T-helper 22 cell (primary cell): ENCODE measurements at places on chromosomes 4 and X.

DNA sequence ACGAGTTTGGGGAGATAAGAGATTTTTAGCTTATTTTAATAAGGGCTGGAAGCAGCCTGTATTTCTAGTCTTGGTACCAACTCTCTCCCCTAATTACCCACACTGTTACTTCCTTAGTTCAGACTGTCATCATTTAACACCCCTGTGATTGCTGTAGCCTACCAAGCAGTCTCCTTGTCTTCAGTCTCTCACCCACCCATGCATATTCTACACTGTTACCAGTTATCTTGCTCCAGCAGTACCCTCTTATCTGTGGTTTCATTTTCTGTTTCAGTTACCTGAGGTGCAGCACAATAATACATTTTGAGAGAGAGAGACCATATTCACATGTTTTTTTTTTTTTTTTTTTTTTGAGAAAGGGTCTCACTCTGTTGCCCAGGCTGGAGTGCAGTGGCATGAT is 80.2 kb downstream of the DIAPH2 start:
- no peak for DNase-seq

GRCh38 chrX:134013524-134013923 is 28.1 kb upstream of the GPC3 start:
- DNase-seq, result no peak

- no peak for DNase-seq
Observed at GRCh38 chr4:185637163-185637875, 102.0 kb upstream of the PDLIM3 start.

DNA sequence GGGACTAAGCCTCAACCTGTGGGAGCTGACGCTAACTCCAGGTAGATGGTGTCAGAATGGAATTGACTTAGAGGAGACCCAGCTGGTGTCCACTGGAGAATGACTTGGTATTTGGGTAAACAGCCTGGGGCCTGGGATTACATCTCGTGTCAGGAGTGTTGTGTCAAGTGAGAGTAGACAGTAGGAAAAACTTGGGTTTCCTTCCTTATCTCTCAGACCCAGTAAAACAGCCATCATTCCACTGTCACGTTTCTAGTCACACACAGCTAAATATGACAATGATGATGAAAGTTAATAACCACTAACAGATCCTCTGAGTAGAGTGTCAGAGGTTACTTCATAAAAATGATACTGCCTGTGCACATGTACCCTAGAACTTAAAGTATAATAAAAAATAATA is 13.8 kb downstream of the ZNF674 start:
- no peak for DNase-seq

- no peak for DNase-seq
Observed at GRCh38 chrX:39676434-39676833, 421.3 kb downstream of the BCOR start.

GRCh38 chr4:150215601-150216000 is 137.4 kb downstream of the DCLK2 start:
- no peak for DNase-seq

- no peak for DNase-seq
Observed at GRCh38 chr4:114378305-114378903, 220.2 kb upstream of the UGT8 start.

- no peak for DNase-seq
Observed at GRCh38 chr4:78953769-78954666, 14.8 kb upstream of the PAQR3 start.

DNA sequence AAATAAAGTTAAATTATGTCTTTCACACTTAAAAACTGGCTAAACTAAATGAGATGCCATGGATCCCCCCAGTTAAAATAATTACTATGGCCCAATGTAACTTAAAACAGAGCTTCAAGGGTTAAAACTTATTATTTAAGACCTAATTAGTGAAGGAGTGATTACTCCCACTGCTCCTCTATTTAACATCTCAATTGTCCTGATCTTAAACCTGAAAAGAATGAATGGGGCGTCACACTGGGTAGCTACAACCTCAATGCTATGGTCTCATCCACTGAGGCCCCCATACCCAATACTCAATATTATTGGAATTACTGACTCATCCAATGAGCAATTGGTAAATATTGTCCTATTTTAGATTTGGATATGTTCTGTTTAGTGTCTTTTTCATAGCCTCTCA is 21.1 kb upstream of the TMEM255A start:
- no peak for DNase-seq

DNA sequence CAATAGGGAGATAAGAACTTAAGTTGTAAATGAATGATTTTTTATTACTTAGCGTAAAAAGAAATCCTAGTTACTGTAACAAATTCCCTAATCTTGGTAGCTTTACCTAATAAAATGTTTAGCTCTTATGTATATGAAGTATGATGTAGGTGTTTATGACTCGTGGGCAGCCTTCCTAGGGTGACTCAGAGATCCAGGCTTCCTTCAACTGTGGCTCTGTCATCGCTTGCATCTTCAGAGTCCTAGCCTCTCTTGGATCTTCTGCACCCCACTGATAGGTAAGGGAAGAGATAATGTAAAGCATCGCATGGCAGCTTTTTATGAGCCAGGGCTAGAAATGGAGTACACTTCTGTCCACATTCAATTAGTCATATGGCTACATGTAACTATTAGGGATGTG is 165.6 kb upstream of the GLRA2 start:
- no peak for DNase-seq

DNA sequence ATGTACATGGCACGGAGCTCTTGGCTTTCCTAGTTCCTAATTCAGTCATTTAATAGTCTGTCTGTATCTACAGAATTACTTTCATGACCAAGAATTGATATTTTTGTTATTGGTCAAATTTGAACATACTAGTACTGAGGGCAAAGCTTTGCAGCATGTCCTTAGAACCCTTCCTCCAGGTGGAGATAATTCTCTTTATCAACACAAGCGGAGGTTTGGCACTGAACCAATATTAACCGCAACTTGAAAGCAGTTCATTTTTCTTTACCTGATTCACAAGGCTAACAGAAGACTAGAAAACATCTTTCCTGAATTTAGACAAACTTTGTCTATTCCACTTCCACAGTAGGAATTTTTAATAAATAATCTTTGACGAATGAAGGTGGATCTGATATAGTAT is 73.8 kb downstream of the TACR3 start:
- no peak for DNase-seq

- DNase-seq, result no peak
Observed at GRCh38 chrX:107227780-107228485, 21.5 kb downstream of the DNAAF6 start.

DNA sequence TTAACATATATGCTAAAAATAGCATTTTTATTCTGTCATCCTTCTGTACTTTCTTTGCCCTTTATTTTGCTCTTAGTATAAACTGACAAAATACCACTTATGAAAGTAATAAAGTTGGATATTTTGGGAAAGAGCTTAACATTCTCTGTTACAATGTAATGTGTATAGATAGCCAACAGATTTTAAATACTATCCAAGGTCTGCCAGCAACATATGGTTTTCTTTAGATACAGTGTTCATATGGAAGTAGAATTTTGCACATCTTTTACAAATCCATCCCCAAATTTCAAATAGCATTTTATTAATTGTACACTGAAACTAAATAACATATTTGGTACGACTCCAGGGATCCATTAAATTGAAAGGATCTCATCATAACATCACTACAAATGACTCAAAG is 268.6 kb upstream of the PCDH18 start:
- no peak for DNase-seq

DNA sequence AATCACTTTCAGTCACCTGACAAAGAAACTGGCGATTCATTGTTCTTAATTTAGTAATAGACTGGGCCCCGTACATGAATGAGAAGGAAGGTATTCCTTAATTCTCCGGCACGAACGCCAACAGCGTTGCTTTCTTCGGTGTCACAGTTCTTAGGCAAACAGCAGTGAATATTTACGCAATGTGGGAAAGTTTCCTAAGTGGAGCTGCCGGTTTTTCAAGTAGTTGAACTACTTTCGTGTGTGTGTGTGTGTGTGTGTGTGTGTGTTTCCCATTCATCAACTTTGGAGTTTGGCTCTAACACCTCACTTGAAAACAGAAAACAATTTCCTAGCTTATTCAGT is 651 bp downstream of the NXT2 start:
- no peak for DNase-seq

DNA sequence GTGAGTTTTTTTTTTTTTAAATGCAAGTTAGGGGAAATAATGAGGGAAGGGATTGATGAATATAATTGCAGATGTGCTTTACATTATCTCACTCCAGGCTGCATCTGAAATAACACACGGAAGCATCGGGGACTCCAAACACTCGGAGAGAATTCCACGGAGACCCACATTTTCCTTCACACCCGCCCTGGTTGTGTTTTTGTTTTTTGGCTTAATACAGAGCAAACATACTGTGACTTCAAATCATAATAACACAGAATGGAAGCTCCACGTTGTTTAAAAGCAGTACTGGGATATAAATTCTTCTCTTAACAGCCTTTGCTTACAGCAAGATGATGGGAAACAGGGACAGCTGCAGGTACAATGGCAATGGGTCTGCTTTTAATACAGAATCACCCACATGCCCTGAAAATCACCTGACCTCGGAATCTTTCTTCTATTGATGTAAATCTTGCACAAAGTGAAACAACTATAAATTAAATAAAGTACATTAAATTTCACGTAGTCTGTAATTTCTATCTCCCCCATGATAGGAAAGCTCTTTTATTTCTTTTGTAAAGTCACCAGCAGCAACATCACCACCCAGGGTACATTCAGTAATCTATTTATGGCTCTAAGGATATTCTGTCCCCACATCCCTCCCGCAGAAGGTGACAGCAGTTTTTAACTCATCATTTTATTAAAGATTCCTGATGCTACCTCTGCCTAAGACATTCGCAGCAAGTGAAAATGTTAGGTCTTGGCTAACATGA is 119.3 kb downstream of the ZNF827 start:
- DNase-seq, result no peak

GRCh38 chrX:134566506-134566905 is 91.8 kb downstream of the PLAC1 start:
- no peak for DNase-seq

GRCh38 chrX:135383249-135383648 is 38.5 kb upstream of the SMIM10L2A start:
- DNase-seq, result no peak

DNA sequence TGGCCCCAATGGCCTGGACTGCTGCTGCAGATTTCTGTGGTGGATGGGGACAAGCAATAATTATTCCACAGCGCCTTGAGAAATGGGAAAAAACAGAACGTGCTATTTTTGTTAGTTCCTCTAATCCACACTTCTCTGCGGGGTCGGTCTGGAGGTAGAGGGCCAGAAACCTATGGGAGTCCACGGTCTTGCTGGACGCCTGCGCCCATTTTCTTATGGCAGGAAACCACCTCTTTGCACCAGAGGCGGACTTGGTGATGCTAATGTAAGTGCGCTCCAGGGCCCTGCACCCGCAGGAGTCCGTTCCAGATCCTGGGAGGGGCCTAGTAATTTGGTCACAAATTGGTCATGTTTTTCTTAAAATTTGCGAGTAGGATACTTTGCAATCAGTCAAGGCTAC is 25.9 kb upstream of the CLDN24 start:
- no peak for DNase-seq

DNA sequence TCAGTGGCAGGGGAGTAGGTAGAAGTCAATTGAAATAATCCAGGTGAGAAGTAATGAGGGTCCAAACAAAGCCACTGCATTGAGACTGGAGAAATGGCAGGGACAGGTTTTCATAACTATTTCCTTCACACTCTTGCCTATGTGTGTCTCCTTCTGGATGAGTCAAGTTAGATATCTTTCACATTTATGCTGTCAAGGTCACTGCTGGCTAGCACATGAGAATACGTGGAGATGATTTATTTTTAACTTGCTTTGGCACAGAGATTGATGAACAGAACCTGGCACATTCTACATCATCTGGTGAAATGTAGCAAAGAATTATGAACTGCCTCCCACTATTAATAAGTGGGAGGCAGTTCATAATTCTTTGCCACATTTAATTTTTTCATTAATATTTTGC is 66.7 kb upstream of the BOD1L1 start:
- no peak for DNase-seq

- no peak for DNase-seq
Observed at GRCh38 chr4:81984746-81985145, 389.0 kb downstream of the HNRNPD start.

- no peak for DNase-seq
Observed at GRCh38 chrX:140775211-140775610, 65.7 kb downstream of the LINC00632 start.

DNA sequence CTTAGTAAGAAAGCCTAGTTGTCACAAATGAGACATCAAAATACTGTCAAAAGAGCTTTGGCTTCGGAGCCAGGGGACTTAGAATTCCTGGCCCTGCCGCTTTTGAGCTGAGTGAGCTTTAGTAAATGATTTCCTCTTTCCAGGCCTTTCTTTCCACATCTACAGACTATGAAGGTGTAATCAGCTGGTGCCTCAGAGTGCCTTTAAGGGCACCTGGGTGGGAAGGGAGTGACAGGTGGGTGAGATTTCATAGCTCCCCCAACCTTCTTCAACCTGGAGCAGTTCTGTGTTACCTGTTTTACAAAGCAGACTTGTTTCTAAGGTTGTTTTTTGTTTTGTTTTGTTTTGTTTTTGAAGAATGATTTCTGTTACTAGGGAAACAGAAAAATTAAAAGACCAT is 154.7 kb upstream of the BOD1L1 start:
- DNase-seq, result no peak
